ENCODE measurements at places on chromosomes 5 and 9.

DNA sequence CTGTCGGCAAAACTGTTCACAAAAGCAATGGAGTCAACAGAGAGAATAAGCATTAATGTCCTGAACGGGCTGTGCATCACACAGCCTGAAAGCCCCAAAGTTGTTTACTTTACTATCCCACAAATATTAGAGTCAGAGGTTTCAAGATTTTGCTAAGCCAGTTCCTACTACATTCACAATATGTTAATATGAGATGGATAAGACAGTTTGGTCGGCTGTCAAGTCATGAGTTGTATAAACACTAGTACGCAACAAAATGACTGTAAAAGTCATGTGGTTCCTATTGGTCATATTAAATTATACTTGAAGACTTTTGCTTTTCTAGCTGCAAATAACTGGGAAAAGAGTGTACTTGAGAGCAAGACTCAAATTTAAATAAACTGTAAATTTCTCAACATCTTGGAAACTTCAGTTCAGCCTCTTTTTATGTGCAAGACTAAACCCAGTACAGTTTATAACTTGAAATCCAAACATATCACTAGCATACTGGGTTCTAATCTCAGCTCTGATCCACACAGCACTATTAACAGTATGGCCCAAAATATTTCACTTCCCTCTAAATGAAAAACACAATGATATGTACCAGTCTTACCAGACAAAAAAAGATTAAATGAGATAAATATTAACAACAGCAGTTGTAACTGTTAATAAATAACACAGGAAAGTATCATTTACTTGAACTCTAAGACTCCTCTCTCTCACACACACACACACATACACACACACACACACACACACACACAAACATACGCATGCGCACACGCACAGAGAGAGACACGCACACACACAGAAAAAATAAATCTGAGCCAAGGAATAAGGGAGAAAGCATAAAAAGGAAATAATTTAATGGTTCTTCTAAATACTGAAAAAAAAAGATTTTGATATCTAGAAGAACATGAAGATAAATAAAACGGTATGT lies 33.1 kb downstream of the FANCC start:
- DNase-seq, result no peak

GRCh38 chr9:33638391-33638915 lies 114.4 kb downstream of the ANKRD18B start:
- DNase-seq, result no peak

DNA sequence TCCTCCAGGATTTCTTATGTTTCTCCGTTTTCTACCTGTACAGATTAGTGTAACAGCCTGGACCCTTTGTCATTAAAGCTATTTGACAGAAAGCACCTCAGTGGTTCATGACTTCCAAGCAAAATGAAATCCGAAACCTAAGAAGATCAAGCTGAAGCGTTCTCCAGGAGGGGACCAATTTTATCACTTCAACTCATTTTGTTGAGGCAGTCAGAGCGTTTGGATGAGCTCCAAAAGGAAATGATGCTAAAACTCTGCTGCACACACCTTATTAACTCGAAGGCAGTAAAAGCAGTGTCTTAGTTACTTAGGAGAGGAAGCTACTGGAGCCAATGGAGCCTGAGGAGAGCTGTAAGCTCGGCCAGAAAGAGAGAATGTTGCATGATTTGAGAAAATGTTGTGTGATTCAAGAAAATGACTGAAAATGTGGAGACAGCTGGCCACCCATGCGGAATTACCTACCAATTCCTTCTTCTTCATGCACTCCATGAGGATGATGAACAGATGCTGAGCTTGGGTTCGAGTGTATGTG lies 346.7 kb upstream of the KLF9 start:
- DNase-seq, result no peak

DNA sequence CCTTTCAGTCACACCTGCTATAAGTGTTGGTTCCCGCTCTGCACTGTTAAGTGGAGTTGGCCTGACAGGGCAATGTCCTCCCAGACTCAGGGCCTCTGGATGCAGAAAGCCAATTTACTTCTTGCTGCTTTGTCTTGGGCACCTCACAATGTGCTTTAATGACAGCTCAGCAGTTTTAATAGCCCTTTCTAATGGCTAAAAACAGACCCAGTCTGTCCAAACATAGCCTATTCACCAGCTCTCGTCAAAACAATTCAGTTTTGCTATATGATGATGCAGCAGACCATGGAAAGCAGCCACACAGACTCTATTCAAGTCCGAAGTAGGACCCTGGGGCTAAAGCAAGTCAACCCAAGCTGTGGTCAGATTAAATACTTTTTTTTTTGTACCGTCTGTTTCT lies 529.1 kb upstream of the SEMA6A start:
- DNase-seq, result no peak

- DNase-seq, result no peak
Observed at GRCh38 chr5:138732933-138733332, 20.3 kb upstream of the CTNNA1 start.

DNA sequence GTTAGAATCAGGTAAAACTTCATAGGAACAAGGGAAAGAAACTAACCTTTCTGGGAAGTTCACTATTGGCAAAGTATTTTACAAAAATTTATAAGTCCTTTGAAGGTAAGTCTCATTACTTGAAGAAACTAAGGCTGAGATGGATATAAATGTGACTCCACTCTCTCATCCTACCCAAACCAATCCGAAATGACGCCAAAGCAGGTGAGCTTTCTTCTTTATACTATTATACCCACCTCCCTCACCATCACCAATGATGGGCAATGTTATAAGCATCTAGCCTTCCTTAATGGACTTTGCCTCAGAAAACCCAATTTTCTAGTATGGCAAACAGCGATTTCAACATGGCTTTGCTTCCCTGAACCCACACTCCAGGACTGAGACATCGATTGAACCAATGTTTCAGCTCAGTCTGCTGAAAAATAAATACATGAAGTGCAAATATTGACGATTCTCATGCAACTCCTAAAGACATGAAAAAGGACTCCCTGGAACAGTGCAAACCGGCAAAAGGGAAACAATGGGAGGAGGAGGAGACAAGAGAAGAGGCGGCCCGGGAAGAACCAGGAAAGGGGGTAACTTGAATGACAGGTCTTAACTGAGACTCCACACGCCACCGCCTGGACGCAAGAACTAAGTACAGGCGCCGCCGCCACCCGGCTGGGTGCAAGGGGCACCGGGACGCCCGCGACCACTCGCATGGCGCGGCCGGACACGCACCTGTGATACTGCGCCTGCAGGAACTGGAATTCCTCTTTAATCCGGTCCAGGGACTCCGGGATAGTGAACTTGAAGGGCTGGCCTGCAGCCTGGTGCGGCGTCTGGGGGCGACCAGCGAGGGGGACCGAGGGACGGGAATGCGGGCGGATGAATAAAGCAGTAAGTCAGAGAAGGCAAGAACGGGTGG lies 2.5 kb downstream of the TLE1 start:
- DNase-seq, result peak; percentile 90

DNA sequence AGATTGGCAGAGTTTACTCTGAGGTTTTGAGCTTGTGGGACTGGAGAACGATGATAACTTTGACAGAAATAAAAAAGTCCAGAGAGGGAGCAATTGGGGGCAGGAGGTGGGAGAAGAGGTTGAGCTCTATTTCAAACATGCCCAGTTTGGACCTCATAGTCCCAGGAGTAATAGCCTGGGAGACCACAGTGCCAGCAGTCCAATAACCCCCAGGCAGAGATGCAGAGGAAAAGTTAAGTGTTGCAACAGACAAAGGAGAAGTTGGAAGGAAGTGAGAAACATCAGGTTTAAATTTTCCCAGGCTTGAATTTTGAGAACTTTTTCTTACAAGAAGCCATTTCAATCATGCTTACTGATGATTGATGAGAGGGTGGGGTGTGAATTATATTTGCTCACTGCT lies 117.0 kb upstream of the GHR start:
- no peak for DNase-seq

DNA sequence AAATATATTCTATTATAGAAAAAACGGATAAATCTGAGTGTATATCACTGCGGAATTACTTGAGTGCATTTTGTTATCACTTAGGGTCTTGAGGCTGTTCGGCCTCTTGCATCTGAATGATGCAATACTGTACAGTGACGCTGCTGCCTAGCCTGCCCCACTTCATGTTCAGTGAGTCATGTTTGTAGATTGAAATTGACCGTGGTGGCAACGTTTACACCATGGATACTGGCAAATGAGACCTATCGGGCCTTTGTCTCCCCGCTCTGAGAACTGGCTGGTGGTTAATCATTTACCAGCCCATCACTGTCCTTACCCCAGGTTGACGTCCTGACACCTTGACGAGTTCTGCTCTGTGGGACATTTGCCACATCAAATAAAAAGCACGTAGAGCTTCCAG lies 510.1 kb upstream of the ADAMTS16 start:
- no peak for DNase-seq

DNA sequence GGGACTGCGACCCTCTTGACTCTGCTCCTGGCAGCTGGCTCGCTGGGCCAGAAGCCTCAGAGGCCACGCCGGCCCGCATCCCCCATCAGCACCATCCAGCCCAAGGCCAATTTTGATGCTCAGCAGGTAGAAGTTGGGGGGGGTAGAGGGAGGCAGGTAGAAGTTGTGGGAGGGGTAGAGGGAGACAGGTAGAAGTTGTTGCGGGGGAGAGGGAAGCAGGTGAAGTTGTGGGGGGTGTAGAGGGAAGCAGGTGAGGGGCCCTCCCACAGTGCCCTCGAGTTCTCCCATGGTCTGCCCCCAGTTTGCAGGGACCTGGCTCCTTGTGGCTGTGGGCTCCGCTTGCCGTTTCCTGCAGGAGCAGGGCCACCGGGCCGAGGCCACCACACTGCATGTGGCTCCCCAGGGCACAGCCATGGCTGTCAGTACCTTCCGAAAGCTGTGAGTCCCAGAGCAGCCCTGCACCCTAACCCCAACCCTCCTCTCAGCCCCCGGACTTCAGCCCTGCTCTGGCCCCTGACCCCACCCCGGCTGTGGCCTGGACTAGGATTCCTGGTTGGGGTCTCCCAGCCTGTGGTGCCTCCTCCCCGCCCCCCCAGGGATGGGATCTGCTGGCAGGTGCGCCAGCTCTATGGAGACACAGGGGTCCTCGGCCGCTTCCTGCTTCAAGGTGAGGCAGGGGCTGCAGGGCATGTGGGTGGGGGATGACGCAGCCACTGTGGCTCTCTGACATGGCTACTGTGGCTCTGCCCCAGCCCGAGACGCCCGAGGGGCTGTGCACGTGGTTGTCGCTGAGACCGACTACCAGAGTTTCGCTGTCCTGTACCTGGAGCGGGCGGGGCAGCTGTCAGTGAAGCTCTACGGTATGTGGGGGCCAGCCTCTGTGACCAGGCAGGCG lies 537 bp downstream of the C8G start:
- no peak for DNase-seq

Measured in RKO (cell line).